DMS53 (cell line): ENCODE measurements at places on chromosomes 4 and X.

GRCh38 chrX:48466696-48467095 is 3.4 kb downstream of the SLC38A5 start:
- no peak for DNase-seq

DNA sequence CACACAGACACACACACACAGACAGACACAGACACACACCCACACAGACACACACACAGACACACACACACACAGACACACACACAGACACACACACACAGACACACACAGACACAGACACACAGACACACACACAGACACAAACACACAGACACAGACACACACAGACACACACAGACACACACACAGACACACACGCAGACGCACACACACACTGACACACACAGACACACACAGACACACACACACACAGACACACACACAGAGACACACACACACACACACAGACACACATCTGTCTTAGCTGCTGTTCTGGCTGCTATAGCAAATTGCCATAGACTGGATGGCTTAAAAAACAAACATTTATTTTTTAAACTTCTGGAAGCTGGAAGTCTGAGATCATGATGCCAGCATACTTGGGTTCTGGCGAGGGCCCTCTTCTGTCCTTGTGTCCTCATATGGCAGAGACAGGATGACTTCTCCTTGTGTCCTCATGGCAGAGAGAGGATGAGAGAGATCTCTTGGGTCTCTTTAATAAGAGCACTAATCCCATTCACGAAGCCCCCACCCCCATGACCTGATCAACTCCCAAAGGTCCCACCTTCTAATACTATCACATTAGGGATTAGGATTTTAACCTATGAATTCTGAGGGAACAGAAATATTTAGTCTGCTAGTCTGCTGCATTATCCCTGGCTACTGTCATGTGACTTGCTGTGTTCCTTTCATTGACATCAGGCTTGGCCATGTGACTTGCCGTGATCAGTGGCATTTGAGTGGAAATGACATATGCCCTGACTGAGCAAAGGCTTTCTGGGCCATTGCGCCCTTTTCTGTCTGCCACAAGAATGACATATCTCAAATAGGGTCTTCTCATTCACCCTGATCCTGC is 32.7 kb upstream of the RASGEF1B start:
- peak; percentile 4 for DNase-seq

- no peak for DNase-seq
Observed at GRCh38 chr4:105661028-105661427, 47.5 kb downstream of the INTS12 start.

DNA sequence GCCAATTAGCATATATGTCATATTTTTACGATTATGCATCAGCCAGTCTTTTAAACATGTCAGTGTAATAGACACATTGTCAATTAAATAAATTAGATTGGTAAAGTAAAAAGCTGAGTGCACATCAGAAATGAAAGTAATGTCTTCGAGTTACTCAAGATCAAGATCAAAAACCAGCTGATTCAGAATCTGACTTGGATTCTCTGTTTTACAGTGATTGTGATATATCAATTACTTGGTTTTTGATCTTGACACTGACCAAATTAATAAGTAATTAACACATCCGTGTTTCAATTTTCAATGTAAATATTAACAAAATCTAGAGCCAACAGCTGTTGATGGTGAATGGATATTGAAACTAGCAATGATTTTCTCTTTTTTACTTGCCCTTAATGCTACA is 311.6 kb downstream of the PDGFC start:
- no peak for DNase-seq

DNA sequence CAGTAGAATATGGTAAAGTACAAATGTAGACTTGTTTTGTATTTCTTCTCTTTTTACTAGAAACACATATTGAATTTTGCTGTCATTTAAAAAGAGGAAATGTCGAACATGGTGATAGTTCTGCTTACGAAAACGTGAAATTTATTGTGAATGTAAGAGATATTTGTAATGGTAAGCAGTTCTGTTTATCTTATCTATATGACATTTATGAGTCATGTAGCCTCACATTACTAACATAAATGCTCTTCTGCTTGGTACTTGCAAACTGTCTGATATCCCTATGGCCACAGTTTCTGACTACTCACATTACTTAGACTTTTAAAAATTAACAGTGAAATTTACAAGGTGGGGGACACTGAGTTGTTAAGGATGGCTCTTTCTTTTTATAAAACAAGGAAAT is 57.9 kb downstream of the PASD1 start:
- DNase-seq = no peak

DNA sequence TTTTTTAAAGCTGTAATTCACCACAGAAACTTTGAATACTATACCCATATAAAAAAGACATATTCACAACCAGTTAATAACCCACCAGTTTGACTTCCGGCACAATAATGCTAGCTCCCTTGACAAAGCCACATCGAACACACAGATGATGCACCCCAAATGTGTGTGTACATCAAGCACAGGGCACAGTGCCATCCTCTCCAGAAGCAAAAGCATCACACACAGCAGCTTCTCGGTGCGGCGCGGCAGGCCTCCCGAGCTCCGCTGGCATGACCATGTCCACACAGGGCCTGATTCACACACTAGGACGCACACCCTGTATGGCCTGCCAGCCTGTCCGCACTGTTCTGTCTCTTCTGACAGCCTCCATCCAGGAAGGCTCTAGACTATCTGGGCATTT is 88.0 kb downstream of the LEF1 start:
- DNase-seq = no peak

- no peak for DNase-seq
Observed at GRCh38 chr4:131001371-131001770, 1905.4 kb downstream of the C4orf33 start.

DNA sequence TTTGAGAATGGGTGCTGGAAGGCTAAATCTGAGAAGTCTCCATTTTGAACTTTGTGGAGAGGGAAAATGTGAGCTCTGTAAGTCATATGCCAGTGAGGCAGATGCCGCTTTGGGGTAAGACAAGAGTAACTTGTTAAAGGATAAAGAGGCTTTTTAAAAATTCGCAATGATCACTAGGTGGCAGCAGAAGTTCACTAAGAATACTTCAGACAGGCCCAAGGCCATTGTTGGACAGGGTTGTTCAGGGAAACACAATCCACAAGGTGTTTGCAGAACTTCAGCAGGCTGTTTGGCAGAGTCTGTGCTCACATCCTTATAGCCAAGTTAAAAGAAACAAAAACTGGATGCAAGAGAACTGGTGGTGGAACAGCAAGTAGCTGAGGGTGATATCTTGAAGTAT is 13.7 kb upstream of the PIGA start:
- peak; percentile 84 for DNase-seq

DNA sequence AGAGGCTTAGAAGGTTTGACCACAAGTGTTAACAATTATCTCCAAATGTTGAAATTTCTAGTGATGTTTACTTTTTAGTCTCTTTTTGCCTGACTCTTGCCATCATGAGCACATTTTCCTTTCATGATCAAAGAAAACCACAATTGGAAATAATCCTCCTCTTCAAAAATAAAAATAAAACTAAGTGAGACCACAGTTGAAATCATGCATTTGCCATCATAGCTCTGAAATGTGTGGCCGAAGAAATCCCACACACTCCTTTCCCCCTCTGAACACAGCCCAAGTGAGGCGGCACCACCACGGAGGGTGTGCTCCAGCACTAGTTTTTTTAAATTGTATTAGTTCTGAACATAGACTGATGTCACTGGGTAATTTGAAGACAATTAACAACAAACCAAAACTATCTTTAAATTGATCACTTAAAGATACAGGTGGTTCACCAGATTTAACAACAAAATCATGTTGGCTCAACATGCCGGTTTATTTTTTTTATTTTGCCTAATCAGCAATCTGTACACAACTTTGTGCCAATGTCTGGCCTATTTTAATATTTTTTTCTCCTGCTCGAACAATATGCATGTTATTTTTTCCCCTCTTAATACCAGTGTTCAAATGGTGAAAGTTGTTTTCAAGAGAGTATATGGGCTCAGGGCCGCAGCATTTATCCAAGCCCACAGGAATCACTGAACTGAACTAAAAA is 17.6 kb downstream of the APBB2 start:
- no peak for DNase-seq

DNA sequence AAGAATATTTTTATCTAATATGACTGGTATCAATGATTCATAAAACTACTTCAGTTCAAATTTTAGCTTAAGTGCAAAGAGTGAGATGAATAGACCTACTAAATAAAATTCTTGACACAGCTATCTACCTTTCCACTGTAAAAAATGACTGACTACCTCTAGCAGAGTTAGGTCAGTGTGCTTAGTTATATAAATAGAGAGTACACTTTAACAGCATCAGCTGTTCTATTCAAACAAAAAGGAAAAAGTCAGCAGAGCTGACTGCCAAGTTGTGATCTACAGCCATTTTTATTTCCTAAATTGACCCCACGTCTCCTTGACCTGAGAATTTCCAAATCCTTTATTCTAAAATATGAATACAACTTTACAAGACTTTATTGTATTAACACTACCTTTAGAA is 262.4 kb downstream of the CAMK2D start:
- DNase-seq = peak; percentile 38

DNA sequence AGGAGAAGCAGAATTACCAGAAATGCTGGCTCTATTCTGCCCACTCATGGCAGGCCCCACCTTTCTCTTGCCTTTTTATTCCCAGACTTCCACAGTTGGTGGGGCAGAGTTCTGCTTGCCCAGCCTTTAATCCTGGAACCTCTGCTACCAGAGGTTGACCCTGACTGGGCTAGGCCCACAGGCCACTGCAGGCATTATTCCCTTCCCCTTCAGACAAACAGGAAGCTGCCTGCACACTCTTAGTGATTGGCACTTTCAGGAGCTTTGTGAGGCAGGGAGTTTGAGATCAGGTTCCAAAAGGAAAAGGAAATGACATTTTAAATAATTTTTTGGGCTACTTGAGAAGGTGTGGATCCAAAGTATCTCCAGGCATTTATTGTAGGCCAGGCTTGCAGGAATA is 18.8 kb downstream of the MSN start:
- peak; percentile 4 for DNase-seq

GRCh38 chr4:66943112-66943511 is 602.2 kb downstream of the CENPC start:
- DNase-seq = no peak
